ENCODE measurements at places on chromosomes 4 and X. TPM values are rescaled to one million over a fixed set of nuclear protein-coding genes. Genes with fewer than 3 reads are reported as not detected.

DNA sequence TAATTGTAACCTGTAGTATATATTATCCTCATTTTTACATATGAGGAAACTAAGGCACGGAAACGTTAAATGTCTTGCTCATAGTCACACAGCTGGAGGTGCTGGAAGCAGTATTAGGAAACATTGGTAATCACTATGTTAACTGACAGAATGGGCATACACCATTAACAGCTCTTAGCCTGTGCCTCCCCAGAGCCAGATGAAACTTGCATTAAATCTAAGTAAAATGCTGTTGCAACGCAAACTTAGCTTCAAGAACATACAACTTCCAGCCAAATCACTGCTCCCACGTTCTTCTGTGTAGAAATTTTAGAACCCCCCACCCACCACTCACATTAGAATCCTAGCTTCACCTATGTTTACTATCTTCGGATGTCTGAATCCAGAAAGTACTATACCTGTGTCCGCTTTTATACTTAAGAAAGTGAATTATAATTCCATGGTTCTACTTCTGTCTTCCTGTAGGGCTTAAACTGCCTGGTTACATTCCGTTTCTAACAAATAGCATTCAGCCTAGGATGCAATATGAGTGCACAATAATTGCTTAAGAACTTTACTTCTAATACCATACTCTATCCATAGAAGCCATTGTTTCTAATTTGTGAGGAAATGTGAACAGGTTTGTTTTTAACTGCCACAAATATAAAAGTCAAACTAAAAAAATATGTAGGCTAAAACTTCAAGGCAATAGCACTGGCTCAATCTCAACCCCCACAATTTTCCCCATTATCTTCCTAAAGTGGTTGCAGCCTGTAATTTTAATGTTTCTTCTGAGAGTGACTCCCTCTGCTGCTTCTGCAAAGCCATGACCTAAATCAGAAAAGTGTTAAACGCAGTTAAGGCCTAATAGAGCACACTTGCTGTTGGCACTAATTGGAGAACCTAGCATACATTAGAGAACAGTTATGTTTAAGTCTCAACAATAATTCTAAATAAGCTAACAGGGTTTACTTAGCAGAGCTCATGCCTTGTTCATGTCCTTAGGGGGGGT lies 4.4 kb downstream of the UNC5C start:
- DNase-seq: peak; percentile 62

GRCh38 chr4:8662776-8663175 lies 70.2 kb downstream of the CPZ start:
- no peak for DNase-seq

GRCh38 chr4:145887241-145887991 lies 51.2 kb downstream of the ZNF827 start:
- peak; percentile 86 for DNase-seq

DNA sequence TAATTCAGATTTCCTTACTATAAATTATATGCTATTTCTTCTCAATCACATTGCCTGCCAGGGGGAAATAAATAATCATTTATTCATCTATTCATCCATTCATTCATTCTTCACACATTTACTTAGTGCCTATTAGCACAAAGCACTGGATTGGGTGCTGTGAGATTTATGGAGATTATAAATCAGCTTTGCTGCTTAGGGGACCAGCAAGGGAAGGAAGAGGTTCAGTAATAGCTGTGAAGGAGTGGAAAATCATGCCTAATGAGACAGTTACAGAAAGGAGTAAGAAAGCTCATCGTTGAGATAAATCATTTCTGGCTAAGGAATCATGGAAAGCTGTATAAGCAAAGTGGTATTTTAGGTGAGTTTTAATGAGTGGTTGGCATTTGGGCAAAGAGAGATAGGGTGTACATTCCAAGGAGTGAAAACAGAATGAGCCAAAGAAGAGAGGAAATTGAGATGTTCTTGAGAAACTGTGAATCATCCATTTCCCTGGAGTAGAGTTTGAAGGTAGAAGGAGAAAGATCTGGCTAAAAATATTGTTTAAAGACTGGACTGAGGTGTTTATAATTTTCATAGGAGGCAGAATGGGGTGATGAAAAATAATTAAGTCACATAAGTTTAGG lies 9.6 kb downstream of the ARSJ start:
- no peak for DNase-seq

GRCh38 chr4:52037689-52038102 lies 403 bp downstream of the SGCB start:
- peak; percentile 82 for DNase-seq

GRCh38 chr4:92450694-92451093 lies 146.9 kb downstream of the GRID2 start:
- no peak for DNase-seq

GRCh38 chrX:149818652-149819051 lies 36.9 kb downstream of the MAGEA9 start:
- DNase-seq: no peak

DNA sequence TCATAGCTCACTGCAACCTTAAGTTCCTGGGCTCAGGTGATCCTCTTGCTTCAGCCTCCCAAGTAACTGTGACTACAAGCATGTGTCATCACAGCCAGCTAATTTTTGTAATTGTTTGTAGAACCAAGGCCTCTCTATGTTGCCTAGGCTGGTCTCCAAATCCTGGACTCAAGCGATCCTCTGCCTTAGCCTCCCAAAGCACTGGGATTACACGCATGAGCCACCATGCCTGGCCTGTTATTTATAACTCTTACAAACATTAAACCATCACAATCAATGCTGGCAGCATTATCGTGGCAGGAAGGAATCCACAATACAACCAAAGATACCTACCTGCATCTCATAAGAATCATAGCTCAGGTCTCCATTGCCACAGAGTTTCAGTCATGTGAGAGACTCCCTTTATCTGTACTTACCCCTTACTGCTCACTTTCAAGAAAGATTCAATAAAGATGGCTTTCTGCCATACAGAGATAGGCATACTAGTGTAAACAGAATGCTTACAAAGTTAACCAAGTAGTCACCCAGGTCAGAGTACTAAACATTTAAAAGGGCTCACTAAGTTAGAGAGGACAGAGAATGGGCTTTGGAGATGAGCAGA lies 48.5 kb downstream of the SMIM31 start:
- DNase-seq: no peak

DNA sequence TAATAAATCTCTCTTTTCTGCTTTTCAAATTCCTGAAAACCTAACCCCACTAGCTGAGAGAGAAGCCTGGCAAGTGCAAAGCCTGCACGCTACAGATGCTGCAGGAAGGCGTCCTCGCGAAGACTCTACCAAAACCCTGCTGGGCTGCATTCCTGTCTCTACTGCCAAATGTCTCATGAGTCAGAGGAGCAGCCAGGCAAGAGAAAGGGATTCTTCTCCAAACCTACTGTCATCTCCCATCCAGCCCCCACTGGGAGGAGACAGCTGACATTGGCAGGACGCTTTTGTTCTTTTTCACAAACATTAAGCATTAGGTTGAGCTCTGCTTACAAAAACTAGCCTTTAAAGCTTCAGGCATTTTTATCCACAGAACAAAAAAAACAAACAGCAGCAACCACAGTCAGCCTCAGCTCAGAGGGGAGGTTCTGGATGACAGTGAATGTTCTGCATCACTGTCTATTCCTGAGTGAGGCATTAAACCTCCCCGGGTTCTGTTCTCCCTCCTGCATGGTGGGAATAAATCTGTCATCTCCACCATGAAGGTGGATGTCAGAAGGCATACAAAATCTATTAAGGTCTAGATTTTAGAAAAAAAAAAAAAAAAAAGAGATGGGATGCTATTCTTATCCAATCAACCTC lies 18.0 kb downstream of the CRMP1 start:
- no peak for DNase-seq

- DNase-seq: no peak
Measured at GRCh38 chrX:2967998-2968909, 38.1 kb upstream of the ARSH start.

DNA sequence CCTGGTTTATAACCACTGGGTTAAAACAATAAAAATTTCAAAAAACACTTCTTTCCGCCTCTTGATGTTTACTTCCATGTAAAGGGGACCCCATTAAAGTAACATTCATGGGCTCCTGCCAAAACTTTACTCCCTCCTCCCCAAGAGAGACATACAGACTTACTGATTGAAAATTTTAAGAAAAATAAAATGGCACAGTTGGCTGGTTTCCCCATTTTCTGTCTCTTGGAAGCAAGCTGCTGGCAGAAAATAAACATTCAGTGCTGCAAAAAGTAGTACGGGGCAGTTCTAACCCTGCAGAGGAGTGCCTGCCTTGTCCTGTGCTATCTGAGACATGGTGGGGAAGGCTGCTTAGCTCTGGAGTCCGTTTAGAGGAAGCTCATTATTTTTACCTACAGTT lies 187.3 kb upstream of the INTU start:
- DNase-seq: no peak

DNA sequence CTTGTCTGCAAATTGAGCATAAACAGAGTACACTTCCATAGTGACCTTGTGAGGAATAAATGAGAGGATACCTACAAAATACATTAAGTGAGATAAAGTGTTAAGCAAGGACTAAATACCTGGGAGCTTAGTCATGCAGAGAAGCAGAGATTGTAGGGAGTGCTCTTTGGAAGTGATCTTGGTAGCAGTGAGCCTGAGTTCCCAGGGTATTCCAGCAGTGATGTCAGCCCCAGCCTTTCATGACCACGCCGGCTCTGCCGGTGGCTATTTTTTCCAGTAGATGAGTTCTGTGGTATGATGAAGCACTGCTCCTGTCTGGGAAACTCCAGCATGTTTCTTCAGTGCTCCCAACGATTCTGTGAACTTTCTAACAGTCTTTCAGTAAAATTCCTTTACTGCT lies 391.5 kb upstream of the IGFBP7 start:
- no peak for DNase-seq

GRCh38 chr4:152870606-152871005 lies 65.5 kb upstream of the FHDC1 start:
- DNase-seq: no peak

- no peak for DNase-seq
Measured at GRCh38 chr4:88353324-88353723, 25.3 kb upstream of the HERC6 start.

DNA sequence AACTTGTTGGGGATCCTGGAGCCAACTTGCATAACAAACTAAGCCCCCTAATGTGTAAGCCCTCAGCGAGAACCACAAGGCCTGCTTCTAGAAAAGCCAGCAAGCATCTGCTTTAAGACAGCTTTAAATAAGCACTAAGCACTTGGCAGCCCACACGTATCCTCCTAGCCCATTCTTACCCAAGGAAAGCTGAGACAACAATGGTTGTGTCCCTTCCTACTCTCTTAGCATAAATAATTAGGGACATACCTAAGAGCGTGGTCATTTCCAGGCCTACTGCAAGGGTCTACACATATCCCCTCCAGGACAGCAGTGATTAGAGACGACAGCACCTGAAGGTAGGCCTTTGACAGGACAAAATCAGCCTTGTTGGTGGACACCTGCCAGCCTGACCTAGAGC lies 322.8 kb upstream of the PPARGC1A start:
- no peak for DNase-seq

DNA sequence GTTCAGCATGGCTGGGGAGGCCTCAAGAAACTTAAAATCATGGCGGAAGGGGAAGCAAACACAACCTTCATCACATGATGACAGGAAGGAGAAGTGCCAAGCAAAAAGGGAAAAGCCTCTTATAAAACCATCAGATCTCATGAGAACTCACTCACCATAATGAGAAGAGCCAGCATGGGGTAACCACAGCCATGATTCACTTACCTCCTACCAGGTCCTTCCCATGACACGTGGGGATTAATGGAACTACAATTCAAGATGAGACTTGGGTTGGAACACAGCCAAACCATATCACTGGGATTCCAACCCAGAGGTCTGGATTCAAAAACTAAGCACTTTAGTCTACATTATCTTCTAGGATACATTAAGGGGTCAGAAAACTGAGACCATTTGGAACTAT lies 609.6 kb upstream of the SPANXN1 start:
- no peak for DNase-seq

DNA sequence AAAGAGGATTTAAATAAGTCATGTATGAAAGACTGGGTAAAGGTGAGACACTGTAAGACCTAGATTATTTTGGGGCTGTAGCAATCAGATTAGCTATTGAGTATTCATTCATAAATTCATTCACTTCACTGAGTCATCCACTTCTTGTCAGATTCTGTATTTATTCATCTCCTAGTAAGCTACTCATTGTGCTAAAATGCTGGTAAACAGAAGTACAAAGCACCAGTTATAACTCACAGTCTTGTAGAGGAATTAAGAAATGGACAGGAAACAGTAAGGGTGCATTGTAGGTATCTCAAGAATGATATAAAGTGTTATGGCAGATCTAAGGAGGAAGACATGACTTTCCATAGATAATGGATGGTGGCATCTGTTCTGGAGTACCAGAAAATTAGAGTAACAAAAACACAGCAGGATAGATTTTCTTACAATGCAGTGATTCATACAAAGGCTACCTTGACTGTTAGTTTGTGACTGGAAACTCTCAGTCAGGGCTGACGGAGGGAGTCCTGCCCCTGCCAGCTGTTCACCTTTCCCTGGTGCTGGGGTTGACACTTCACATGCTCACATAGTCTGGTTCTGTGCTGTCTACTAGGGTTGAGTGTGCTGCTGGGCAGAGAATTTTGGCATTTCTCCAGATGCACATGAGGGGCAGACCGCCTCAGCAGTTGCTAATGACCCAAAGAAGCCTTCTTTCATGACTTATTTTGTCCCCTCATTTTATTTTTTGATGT lies 26.5 kb upstream of the HAND2 start:
- DNase-seq: no peak

DNA sequence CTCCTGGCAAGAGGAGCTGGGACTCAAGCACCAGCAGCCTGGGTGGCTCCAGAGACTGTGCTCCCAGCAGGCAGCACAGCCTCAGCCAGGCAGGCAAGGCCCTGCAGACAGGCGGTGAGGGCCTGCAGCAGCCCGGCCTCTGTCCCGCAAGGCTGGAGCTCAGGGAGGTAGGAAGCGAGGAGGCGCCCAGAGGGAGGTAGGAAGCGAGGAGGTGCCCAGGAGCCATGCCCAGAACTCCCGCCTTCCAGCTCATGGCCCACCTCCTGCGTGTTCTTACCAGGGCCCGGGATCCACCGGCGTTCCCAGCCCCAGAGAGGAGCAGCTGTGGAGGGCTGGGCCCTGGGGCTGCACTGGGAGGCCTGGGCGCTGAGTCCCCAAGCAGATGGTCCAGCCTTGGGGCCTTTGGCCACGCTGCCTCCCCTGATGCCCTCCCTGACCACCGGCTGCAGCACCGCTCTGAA lies 133.1 kb downstream of the HMX1 start:
- DNase-seq: no peak

PAPSS1 gene
- total RNA-seq: 47.7 TPM

CXCL3 gene
- 2.8 TPM for total RNA-seq

FAM50A gene
- 46.0 TPM for total RNA-seq

MTTP gene
- total RNA-seq: 0.19 TPM

WWC2 gene
- total RNA-seq: 59.6 TPM

HSD17B13 gene
- total RNA-seq: not detected

SLC38A5 gene
- total RNA-seq: 8.3 TPM

HOPX gene
- total RNA-seq: 17.6 TPM

SNCA gene
- 8.4 TPM for total RNA-seq

CC2D2A gene
- total RNA-seq: 26.7 TPM

MSANTD1 gene
- total RNA-seq: 0.91 TPM

CXCL11 gene
- not detected for total RNA-seq

EREG gene
- total RNA-seq: 0.44 TPM

ADH1A gene
- 0.85 TPM for total RNA-seq

MAGEB1 gene
- not detected for total RNA-seq

All from kidney (tissue), 22 donors.